HAP-1 (cell line): ENCODE measurements at places on chromosomes 12 and 14.

GRCh38 chr12:124543590-124544310 lies 23.7 kb downstream of the NCOR2 start:
- no peak for DNase-seq

DNA sequence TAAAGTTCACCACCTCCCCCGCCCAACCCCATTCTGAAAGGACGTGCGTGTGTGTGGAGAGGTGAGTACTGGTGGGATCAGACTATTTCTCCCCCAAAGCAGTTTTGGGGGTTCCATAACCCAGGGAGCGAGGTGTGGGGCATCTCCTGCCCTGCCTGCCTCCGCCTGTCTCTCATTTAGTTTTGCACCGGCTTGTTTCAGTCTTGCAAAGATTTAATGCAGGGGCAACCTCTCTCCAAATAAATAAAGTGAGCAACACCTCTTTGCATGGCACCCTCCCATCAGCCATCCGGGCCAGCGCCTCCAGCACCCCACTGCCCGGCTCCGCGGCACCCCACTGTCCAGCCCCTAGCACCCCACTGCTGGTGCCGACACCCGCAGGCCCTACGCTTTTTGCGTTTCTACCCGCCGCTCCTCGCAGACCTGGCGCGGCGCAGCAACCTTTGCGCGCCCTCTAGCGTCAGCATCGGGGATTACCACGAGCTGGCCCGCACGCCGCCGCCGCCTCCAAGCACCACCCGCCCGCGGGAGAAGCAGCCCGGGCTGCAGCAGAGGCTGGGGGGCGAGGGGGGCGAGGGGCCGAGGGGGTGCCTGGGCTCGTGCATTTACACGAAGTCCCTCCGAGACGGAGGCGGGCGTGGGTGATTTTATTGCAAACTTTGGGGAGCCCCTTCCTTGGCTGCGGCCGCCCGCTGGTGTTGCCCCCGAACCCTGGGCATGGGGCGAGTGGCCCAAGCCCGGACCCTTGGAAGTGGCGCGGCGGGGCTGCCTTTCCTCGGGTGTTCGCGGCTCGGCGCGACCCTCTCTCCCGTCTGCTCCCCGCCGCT lies 55.8 kb upstream of the VRK1 start:
- DNase-seq: peak; percentile 84

DNA sequence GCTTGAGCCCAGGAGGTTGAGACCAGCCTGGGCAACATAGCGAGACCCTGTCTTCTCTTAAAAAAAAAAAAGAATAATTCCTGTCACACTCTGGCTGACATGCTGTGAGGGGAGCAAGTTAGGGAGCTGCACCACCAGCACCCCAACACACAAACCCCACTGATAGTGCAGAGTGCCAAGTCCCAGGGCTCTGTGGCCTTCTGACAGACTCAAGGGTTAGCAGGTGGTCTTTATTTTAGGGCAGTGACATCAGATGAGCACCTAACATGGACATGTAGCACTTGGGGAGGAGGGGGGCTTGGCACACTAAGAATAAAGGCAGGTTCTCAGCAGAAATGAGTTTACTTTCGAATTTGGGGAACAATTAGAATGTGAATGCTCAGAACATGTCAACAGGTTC lies 6.8 kb downstream of the USP5 start:
- no peak for DNase-seq

DNA sequence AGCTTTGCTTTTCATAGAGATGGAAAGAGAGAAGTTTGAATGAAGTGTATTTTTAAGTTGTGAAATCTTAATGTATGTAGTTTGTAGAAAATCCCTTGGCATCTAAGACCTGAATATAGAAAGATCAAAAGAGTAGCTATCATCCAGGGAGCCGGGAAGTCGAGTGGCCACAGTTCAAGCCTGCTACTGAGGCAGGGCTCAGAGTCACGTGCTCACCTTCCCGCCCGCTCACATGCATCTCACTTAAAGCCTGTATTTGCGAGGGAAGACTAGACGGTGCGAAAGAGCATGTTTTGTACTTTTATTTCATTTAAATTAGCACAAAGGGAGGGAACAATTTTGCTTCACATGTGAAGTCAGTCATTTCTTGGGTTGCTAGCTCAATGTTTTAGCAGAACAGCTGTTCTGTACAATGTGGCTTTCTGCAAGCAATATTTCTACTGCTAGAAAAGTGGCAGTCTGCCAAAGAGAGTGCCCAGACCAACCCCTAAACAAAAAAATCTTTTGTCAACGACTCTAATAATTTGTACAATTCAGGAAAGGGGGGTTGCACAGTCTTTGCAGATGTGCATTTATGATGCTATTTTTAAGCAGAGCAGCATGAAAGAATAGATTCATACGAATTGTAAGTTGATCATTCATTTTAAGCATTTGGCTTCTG lies 290.7 kb downstream of the NPAS3 start:
- DNase-seq: no peak

GRCh38 chr12:95202691-95203486 lies 14.4 kb downstream of the FGD6 start:
- peak; percentile 88 for DNase-seq
